ENCODE measurements at places on chromosomes 12 and 14.

GRCh38 chr12:62320054-62320453, 59.9 kb downstream of the USP15 start:
- H3K27me3 ChIP-seq, result no peaks in the 10 kb centered on the region
- no peak overlapping the region for H3K4me3 ChIP-seq
- DNase-seq, result no peak
- H3K4me1 ChIP-seq, result peaks cover 34% of the 10 kb centered on the region
- no peak overlapping the region for H3K27ac ChIP-seq
- peaks cover 29% of the 10 kb centered on the region for H3K36me3 ChIP-seq

- no peak for DNase-seq
- no peaks in the 10 kb centered on the region for H3K27me3 ChIP-seq
- no peak overlapping the region for H3K27ac ChIP-seq
- H3K4me3 ChIP-seq, result no peak overlapping the region
Observed at GRCh38 chr14:77301103-77301502, 19.6 kb downstream of the POMT2 start.

DNA sequence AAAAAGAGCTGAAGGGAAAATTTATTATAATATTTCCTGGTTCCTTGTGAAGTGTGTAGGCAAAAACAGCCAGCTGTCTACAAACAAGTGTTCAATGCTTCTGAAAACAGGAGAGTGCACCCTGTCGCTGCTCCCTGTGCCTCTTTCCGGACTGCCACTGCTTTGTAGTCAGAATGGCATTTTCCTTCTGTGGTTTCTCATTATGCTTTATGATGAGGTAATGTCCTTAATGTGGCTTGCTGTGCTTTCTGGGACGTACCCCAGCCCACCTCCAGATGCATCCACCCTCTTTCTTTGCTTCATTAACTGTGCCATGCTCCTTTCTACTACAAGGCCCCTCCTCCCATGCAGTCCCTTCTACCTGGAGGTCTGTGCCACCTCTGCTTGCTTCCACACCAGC, 148.1 kb downstream of the SYT1 start:
- H3K27me3 ChIP-seq, result no peaks in the 10 kb centered on the region
- DNase-seq, result no peak
- peaks cover under 1% of the 10 kb centered on the region for H3K36me3 ChIP-seq
- no peak overlapping the region for H3K4me3 ChIP-seq
- H3K4me1 ChIP-seq, result no peaks in the 10 kb centered on the region

DNA sequence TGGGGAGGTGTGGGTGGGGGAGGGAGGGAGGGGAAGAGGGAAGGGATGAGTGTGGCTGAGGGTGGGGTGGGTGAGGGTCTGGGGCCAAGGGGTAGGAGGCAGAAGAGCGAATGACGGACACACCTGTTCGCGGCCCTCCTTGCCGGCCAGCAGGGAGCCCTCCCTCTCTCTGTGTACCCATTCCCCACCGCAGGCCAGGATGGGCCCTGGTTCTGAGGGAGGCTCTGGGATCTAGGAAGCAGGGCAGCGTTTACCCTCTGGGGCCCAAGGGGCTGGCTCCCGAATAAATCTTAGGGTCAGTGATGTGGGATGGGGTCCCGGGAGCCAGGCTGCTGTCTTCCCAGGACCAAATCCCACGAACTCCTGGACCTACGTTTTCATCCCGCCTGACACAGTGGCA, 46.0 kb upstream of the ESRRB start:
- no peak overlapping the region for H3K4me3 ChIP-seq
- DNase-seq, result no peak
- no peaks in the 10 kb centered on the region for H3K36me3 ChIP-seq
- H3K27me3 ChIP-seq, result peaks cover 2% of the 10 kb centered on the region
- H3K4me1 ChIP-seq, result no peaks in the 10 kb centered on the region
